ENCODE measurements at places on chromosomes 6 and 20. TPM values are rescaled to one million over a fixed set of nuclear protein-coding genes. Genes with fewer than 3 reads are reported as not detected.
A peak's percentile ranks its signal among the peaks of the same experiment; 100 is the strongest.

The SPDEF gene
- not detected for total RNA-seq

- DNase-seq = no peak
These were observed 27.8 kb upstream of the PIM1 start for GRCh38 chr6:37142050-37142614.

DNA sequence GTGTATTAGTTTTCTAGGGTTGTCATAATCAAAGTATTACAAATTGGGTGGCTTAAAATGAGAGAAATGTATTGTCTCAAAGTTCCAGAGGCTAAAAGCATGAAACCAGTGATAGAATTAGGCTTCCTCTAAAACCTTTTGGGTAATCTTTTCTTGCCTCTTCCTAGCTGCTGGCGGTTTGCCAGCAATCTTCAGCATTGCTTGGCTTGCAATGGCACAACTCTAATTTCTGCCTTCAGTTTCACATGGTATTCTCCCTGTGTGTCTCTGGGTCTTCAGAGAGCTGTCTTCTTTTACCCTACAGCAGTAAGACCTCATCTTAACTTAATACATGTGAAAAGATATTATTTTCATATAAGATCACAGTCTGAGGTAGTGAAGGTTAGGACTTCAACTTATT, 479.1 kb upstream of the GJE1 start:
- DNase-seq = peak; percentile 23

DNA sequence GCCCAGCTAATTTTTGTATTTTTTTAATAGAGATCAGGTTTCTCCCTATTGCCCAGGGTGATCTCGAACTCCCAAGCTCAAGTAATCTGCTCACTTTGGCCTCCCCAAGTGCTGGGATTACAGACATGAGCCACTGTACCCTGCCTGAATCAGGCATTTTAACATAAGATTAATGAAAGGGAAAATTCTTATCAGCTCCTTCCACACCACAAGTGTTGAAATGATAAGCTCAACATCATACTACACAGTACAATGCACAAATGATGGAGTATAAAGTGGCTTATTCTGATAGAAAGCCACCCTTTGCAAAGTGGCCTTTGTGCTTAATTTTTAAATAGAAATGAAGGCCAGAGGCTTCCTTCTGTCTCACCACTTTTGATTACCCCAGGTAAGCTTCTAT, 71.3 kb upstream of the MCHR2 start:
- DNase-seq = no peak

- no peak for DNase-seq
These were observed 56.3 kb downstream of the ZHX3 start for GRCh38 chr20:41261260-41261659.

DNA sequence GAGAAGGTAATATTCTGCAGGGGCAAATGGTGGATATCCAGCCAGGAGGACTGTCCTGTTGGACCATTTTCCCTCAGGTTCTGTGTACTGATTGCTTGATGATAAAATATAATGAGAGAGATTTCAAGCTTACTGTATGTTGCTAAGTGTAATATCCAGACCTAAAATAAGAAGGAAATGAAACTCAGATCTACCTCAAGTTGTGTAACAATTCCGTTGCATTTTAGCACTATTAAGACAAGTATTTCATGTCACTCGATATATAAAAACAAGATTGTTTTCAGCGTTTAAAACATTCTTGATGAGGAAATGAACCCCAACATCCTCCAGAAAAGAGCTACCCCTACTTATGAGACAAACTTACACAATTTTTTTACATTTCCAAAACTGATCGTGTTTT, 57.2 kb downstream of the RGS17 start:
- DNase-seq = no peak

DNA sequence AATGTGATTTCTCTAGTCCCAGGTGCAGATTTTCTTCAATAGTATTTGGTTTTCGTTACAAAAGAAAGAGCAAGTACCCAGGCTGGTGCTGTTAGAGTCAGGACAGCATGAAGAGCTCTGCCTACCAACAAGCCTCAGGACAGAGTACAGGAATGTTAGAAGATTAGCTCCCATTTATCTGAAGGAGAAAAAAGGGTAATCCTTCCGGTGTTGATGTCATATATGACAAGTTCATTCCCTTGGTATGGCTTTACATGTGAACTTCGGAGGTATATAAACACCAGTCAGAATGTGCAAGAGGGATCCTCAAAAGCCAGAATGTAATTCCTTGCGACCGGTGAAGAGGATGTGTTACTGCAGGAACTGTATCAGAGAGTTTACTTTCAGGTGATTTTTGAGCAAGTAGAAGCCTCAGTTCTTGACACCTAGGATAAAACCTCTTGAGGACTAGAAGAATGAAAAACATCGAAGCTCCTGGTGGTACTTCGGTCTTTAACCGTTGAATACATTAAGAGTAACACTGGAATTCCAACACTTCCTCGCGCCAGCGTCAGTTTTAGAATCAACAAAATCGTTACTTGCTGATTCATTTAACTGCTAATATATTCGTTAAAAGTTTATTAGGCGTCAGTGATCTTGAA, 194.2 kb upstream of the ZNF184 start:
- no peak for DNase-seq

The FAM83B gene
- total RNA-seq = 0.20 TPM

DNA sequence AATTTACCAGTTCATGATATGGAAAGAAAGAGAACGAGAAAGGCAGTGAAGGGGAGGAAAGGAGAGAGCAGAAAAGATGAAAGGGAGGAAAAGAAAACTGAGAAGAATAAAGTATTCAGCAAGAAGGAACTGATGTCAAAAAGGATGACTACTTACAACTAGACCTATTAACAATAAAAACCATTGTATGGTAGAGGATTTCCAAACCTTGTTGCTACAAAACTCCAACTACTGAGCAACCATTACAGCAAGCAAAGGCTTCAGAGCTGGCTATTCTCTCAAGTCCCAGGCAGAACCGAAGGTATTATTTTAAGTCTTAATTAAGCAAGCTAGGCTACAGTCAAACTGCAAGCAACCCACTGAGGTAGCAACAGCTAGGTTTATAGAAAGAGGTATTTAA, 142.2 kb downstream of the BTBD9 start:
- DNase-seq = no peak

DNA sequence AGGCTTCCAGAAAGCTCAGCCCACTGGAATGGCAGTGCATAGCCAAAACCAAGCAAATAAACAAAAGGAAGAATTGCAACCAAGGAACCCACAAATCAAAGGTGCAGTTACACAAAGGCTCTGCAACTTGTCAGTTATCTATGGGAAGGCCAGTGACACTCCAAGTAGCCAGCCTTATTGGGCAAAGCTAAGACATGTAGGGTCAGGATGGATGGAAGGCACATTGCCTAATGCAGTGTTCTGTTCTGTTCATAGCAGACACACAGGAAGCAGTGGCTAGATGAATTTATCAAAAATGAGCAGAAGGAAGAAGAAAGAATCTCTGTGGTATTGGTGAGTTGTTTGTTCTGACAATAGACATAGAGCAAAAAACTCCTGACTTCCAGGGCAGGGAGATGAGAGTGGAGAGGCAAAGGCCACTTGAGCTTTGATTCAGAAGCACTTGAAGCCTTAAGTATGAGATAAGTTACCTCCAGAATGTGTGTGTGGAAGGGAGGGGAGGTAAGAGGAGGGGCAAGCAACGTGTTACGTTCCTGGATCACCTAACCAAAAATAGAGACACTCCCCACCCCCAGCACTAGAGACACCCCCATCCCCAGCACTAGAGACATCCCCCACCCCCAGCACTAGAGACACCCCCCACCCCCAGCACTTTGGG, 57.9 kb upstream of the AKAP12 start:
- no peak for DNase-seq

DNA sequence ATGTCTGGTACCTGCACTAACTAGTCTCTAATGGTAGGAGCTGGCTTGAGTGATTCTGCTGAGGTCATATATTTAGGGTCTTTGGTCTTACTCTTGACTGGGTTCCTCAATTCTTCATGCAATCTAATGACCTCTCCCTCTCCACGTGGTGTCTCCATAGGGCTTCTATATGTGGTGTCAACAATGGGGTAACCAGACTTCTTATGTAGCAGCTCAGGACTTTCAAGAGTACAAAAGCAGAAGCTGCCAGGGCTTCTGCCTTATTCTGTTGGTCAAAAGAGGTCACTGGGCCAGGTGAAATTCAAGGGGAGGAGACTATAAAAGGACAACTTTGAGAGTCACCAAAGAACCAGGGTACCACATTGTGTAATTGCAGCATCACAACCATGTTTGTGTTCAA, 54.3 kb downstream of the NUS1 start:
- DNase-seq = no peak
